ENCODE measurements at places on chromosomes 13 and 19. TPM values are rescaled to one million over a fixed set of nuclear protein-coding genes. Genes with fewer than 3 reads are reported as not detected.

DNA sequence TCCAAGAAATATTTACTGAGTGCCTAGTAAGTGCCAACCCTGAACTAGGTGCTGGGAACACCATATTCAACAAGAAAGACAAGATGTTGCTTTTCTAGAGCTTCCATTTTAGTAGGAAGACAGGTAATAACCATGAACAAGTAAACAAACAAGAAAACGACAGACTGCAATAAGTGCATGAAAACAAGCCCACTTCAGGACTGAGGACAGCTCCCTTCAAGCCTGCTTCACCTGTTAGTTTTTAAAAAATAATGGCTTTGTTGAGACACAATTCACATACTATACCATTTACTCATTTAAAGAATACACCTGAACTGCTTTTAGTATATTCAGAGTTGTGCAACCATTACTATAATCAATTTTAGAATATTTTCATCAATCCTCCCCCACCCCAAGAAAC lies 30.4 kb downstream of the CYP4F22 start:
- no peak for DNase-seq

GRCh38 chr13:40569024-40569350 lies 97.5 kb downstream of the FOXO1 start:
- DNase-seq, result no peak

GRCh38 chr19:55672418-55672817 lies 2.6 kb upstream of the EPN1 start:
- DNase-seq, result no peak

GRCh38 chr13:111925146-111925875 lies 141.6 kb upstream of the SOX1 start:
- DNase-seq, result no peak

GRCh38 chr13:33014291-33014690 lies 1.9 kb upstream of the KL start:
- no peak for DNase-seq

- DNase-seq, result peak; percentile 83
Measured at GRCh38 chr19:8367327-8368001, 3.5 kb downstream of the ANGPTL4 start.

The C1QTNF9B gene
- not detected for total RNA-seq

DNA sequence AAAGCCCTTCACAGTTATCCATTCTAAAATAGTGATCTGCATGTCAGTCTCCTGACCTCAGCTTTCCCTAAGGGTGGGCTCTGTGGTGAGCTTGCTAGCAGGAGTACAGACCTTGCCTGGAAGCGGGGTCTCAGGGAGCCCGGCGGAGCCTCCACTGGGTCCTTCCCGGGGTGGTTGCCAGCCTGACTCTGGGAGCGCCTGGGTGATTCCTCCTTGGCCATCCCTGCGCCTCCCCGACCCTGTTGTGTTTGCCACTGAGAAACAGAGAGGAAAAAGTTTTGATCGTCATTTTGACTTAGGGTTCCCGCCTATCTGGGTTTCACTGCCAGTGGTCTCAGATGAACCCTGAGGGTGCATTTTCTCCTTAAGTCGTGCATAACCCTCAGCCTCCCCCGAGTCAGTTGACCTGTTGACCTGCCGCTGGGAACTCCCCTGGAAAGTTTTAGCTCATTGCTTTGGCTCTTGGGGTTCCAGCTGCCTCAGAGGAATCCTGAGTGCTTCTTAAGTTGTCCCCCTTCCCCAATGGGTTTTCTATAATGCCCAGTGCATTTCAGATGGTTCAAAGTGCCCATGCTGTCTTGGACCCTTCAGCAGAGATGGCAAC lies 117.8 kb downstream of the RAB20 start:
- no peak for DNase-seq

DNA sequence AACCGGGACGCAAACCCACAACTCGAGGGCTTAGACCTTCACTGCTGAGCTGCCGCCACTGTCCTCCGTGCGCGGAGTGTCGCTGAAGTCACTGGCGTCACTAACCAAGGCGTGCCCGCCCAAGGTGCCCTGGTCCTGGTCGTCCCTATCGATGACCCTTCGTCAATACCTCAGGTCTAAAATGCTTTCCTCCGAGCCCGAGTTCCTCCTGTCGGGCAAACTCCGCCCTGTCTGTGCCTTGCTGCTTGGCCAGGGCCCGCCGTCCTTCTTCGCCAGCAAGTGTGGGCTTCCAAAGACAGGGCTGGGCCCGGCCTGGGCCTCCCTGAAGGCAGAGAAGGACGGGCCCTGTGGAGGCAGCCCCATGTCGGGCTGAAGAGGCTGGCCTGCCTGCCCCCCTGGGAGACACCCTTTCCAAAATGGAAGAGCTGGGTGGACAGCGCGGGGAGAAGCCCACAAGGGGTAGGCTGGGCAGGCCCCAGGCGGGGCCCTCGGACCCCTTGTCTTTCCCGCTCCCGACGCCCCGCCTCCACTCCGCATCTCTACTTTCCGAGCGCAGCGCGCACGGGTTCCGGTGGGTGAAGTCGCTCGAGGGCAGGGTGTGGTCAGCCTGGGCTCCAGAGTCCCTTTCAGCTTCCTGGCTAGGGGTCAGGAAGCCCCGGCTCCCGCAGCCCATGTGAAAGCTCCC lies 13.4 kb downstream of the RB1 start:
- DNase-seq, result no peak

The ZNF780A gene
- total RNA-seq, result 11.9 TPM

DNA sequence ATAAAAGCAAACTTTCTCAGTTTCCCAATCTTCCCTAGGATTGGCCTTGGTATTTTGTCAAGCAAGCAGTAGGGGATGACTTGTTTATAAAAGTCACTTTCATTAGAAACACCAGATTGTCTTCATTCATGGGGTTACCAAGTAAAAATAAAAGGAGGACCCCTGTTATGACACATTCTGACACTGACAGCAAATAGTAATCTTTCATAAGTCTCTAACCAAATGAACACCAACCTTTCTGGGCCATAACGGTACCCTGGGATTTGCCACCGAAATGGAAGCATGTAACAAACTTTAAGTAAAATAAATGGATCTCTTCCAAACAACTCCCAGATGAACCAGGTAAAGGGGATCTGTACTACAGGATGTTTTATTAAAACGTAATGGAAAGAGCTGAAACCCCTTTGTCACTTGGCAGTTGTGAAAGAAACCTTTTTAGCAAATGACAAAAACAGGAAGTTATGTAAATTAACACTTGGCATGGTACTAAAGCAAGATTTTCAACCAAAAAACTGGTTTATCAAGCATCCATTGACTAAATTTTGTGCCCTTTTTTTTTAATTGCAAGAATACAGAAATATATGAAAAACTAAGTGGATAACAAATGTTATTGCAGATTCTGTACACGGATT lies 335.6 kb downstream of the RBM26 start:
- DNase-seq, result no peak

DNA sequence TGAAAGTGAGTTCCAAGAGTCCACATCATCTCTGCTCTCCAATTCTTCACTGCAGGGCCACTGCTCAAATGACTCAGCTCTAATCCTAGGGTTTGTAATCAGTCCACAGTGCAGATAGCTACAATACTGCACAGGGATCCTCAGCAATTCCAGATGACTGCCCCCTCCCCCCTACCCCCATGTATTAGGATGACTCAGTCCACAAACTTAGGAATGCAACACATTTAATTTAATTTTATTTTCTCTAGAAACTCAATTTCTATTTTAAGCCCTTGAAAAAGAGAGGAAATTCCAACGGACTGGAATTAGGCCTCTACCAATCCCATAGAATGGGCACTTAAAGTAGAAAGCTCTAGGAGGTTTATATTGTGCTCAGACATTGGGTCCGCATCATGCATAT lies 173.8 kb upstream of the SOX21 start:
- peak; percentile 2 for DNase-seq

The RAB8A gene
- 76.3 TPM for total RNA-seq

The RETN gene
- total RNA-seq, result not detected

The TPGS1 gene
- 7.9 TPM for total RNA-seq

The LGALS14 gene
- total RNA-seq, result not detected

The CHAF1A gene
- total RNA-seq, result 41.6 TPM

DNA sequence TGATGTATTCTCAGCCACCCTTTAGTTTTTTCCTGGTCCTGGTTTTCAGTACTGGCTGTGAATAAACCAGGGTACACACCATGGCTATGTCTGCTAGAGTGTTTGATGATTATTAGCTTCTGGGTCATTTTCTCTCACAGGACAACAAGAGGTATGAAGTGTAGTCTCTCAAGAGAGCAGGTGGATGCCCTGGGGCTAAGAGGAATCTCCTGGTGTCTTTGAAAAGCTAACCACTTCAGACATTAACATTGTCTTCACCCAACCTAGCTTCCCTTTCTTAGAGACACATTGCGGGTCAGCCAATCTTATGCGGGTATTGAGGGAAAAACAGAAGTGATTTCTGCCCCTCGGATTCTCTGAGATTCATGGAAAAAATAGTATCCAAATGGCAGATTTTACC lies 1.6 kb downstream of the ZNF730 start:
- DNase-seq, result no peak

The CYP2A6 gene
- total RNA-seq, result not detected

The IGFL3 gene
- total RNA-seq, result 2.3 TPM

The CABP5 gene
- total RNA-seq, result not detected

The SMIM44 gene
- not detected for total RNA-seq

The ELANE gene
- total RNA-seq, result not detected

- DNase-seq, result no peak
Measured at GRCh38 chr13:67134417-67135129, 95.6 kb downstream of the PCDH9 start.

DNA sequence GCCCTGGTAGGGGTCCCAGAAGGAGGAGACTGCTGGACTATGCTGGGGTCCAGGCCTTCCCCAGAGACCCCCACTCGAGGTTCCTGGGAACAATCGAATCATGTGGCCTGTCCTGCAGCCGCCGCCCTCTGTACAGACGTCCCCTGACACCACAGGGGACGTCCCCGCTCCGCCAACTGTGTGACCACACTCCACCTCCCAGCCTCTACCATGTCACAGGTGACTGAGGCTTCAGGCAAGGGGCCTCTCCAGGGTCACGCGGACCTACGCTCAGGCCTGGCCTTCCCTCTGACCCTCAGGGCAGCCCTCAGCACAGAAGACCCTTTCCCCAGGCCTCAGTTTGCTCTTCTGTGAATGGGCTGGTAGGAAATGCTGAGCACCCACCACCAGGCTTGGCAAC lies 13.1 kb upstream of the TMEM161A start:
- DNase-seq, result no peak

DNA sequence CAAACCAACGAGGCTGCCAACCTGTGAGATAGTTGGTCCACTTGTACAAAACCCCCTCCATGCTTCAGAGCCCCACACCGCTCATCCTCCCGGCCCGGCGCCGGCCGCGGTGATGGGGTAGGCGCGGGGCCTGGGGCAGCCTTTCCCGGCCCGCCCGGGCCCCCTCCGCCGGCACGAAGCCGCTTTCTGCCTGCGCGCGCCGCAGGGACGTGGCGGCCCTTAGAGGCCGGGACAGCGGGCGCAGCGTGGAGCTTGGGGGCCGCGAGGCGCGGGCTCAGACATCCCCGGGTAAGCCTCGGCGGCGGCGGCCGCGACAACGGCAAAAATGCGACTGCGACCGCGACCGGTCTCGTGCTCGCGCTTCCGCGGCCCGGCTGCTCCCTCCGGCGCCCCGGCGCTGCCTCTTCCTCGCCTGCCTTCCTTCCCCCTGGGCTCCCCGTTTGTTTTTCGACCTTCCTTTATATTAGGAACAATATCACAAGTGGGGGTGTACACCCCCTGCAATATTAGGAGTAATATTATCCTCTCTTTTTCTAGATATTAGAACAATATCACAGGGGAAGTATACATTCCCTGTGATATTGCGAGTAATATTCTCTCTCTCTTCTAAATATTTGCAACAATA lies 53.9 kb upstream of the CEACAM21 start:
- DNase-seq, result no peak

DNA sequence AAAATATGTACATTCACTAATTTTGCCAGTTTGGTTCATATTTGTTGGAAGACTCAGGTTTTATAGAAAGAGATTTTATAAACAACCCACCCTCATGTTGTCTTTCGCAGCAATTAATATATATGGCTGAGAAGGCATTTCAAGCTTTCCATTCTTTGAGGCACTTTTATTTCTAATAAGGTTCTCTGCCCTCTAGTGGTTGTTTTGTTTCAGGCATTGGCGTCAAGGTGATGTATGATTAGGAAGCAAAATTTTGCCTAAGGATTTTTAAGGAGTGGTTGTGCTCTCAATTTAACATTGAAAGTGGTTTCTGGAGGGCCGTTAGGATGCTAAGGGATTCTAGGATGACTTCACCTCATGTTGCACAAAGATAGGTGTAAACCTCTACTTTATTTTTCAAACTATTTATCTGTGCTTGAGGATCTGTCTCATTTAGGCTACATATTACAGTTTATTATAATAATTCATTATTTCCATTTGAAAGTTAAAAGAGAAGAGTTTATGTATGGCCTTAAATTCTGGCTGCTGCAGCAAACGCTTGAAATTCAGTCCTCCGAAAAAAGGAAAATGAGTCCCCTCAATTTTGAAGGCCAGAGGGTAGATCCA lies 35.9 kb downstream of the OXGR1 start:
- DNase-seq, result no peak

DNA sequence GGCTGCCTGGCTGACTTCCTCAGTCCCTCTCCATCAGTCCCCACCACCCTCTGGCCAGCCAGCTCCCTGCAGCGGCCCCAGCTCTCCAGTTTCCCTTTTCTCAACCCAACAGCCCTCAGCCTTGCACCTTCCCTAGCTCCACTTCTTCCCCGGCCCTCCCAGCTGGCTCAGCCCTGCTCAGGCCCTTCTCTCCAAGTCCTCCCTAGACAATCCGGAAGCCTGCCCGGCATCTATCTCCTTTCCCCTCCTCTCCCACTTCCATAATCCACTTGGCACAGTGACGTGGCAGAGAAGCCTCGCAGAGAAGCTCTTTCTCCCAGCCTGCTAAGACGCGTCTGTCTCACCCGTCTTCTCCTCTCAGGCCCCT lies 1.1 kb downstream of the UBXN6 start:
- DNase-seq, result peak; percentile 46

GRCh38 chr13:94256721-94257120 lies 222.8 kb downstream of the DCT start:
- no peak for DNase-seq

- DNase-seq, result peak; percentile 25
Measured at GRCh38 chr19:35045667-35046300, 4.3 kb downstream of the HPN start.

- DNase-seq, result no peak
Measured at GRCh38 chr19:16064209-16064889, 11.9 kb upstream of the TPM4 start.
